Psoas muscle (tissue), 8 donors: ENCODE measurements at places on chromosomes 4 and X. TPM values are rescaled to one million over a fixed set of nuclear protein-coding genes. Genes with fewer than 3 reads are reported as not detected.
A peak's percentile ranks its signal among the peaks of the same experiment; 100 is the strongest.

The VAMP7 gene
- 28.3 TPM for total RNA-seq

The BEX2 gene
- 0.29 TPM for total RNA-seq

The LRPAP1 gene
- 105 TPM for total RNA-seq

The JCHAIN gene
- total RNA-seq = 1.3 TPM

- no peak for DNase-seq
Measured at GRCh38 chr4:172927096-172927814, 241.4 kb upstream of the GALNT7 start.

- DNase-seq = no peak
Measured at GRCh38 chr4:123121241-123121907, 199.0 kb upstream of the NUDT6 start.

DNA sequence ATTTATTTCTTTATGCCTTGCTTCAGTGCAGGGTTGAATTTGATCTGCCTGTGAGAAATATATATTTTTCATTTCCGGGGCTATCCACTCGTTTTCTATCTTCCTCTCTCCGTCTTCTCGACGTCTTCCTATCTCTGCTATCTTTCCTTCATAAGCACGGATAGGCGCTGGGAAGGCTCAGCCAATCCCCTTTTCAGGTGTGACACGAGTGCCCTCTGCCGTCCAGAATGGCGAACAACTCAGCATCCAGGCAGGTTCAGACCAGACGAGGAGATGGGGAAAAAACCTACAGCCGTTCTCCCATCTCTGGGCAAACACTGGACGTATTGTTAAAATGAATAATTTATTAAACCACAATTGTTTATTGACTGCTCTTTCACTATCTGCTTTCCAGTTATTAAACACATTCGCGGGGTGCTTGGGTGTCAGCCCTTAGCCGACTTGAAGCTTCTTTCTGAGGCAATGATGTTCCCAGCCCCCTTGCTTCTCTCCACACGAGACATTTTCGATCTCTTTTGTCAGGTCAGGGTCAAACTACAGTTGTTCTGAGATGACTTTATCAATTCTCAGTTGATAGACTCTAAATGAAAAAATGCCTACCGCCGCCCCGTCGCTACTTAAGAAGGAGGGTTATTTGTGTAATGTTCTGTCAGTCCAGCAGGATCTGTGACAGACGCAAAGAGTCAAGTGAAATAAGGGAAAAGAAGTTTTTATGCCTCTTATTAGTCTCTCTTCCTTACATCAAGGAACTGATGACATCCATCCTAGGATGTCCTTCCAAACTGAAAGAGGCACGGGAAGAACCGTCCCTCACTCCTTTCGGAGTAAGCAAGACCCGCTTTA lies 96.3 kb upstream of the NOCT start:
- DNase-seq = peak; percentile 77

DNA sequence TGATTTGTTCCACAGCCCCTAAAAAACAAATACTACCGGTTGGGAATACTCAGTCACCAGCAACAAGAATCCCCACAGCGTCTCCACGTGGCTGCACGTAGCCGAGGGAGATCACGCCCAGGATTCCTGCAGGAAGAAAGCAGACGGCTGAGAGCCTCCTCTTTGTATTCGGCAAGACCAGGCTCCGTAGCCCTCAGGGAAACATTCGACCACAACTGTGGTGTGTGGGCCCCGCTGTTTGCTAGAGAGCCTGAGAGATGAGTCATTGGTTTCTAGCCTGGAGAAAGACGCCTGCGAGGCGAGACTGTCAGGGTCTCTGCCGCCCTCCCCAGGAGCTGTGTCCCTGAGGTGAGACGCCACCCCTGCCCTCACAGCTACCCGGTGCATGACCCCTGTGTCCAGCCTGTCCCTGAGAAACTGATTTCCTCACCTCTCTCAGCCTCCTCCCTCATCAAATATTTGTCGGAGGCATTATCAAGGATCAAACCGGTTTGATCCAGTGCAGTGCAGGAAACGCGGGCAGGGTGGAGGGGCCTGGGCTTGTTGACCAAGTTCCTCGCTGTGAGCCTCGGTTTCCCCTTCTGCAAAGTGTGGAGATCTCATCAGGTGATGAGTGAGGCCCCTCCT lies 4.7 kb upstream of the S100P start:
- DNase-seq = no peak

DNA sequence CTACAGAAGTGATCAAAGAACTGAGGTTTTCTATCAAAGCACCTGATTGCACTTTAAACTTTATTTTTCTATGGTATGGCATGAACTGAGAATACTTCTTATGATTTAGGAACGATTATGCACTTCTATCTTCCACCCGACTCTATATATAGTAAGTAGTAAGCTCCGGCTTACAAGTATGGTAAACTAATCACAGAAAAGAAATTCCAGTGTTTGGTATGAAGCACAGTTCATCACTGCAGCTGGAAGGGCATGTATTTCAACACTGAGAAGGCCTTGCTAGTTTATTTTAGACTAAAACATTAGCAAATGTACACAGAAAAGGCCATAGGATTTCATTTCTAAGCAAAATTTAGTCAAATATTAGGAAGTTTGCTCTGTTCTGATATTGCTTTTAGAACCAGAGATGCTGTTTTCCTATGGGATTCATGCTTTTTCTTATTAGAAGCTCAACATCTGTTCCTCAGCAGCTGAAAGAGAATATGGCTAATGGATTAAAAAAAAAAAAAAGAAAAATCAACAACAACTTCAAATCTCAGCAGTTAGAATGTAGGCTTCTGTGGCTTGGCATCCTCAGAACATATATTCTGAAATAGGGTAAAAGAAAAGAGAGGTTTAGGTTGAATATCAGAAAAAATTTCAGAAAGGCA lies 273.5 kb downstream of the C4orf33 start:
- no peak for DNase-seq

GRCh38 chr4:168441412-168441811 lies 38.9 kb downstream of the DDX60L start:
- DNase-seq = no peak

DNA sequence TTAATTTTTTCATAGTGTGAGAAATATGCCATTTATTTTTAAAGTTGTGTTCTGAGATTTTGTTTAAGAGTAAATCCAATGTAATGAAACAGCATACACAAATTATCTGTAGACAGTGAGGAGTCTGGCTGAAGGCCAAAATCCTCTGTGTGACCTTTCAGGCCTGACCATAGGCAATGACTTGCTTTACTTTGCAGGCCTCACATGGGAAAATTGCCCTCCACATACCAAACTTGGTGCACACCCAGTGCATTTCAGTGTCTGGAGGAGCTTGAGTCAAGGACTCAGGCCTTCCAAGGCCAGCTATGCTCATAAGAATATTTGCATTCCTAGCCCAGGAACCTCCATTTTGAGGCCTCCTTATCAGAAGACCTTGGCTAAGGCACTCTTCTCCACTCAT lies 430.1 kb downstream of the GABRG1 start:
- DNase-seq = no peak

- no peak for DNase-seq
Measured at GRCh38 chrX:97637289-97637688, 753.6 kb downstream of the RPA4 start.
